Stimulated activated CD4-positive, alpha-beta T cell treated with anti-CD3 and anti-CD28 coated beads, Interleukin-15, amount 100 ng/mL, for 48 hours (primary cell): ENCODE measurements at places on chromosomes 4 and X.

- no peak for DNase-seq
Observed at GRCh38 chrX:115257711-115258110, 23.8 kb upstream of the LRCH2 start.

DNA sequence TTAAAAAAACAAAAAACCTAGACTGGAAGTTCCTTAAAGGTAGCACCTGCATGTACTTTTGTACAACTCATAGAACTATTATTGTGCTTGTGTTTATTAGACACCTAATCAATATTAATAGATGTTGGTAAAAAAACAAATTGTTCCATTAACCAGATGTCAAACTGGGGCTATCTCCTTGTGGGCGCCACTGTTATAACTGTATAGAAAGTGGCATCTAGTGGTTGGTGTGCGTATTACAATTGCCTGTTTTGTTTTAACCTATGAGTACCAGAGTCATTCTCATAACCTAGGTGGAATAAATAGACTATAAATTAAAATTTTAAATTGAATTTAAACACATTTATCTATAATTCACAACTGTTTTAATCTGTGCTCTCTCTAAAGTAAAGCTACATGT, 97.4 kb downstream of the COL4A5 start:
- no peak for DNase-seq

GRCh38 chr4:13261486-13262257, 222.5 kb downstream of the RAB28 start:
- DNase-seq = no peak

GRCh38 chr4:54746218-54746617, 88.5 kb downstream of the KIT start:
- no peak for DNase-seq

GRCh38 chr4:157196046-157196445, 24.5 kb upstream of the GRIA2 start:
- no peak for DNase-seq

DNA sequence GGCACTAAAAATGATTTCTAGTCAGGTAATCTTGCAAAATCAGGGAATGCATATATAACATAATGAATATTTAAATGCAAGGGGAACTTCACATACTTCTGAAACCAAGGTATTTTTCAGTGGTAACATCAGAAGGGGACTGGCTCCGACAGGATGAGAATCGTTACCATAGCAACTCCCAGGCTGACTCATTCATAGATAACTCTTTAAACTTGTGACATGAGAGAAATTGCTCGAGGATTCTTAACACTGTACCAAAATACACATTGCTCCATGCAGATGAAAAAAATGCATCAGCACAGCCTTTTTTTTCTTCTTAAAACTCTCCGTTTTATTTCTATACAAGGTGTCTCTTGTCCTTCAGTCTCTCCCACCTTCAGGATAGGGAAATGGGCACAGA, 114.3 kb downstream of the GABRB1 start:
- no peak for DNase-seq
